Stimulated activated CD8-positive, alpha-beta memory T cell treated with anti-CD3 and anti-CD28 coated beads, Interleukin-4, amount 100 ng/mL, for 1 hour (primary cell): ENCODE measurements at places on chromosomes 3 and 15.

DNA sequence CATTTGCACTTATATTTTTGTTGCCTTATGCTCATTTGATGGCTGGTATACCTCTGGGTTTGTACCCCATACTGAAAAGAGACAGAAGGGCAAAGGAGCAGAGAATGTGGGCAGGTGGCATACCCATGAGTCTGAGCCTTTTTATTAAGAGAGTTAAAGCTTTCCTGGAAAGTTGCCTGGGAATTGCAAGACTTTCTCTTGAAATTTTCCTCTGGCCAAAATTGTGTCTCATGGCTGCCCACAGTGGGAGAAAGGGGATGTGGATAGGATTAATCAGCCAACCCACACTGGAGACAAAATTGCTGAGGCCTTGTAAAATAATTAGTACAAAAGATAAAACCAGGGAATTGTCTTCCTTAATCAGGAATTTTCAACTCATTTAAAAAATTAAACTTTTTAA lies 8.2 kb upstream of the NMD3 start:
- DNase-seq = no peak

- DNase-seq = no peak
Measured at GRCh38 chr3:186996356-186996755, 66.0 kb downstream of the ST6GAL1 start.

DNA sequence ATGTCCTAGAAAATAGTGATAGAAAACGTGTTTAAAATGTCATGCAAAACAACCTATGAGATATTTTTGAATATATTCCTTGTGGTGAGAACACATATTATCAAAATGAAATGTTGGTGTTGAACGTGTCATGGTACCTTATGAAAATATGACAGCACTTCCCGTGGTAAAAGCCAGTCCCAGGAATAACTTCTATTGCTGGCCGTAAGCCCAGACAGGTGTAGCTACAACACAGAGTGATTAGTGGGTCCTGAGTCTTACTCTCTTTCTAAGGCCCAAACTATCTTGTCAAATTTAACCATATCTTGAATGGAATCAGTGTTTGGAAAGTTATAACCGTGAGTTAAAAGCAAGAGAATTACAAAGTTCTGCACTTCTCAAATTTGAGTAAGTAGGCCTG lies 24.1 kb downstream of the RARB start:
- no peak for DNase-seq

DNA sequence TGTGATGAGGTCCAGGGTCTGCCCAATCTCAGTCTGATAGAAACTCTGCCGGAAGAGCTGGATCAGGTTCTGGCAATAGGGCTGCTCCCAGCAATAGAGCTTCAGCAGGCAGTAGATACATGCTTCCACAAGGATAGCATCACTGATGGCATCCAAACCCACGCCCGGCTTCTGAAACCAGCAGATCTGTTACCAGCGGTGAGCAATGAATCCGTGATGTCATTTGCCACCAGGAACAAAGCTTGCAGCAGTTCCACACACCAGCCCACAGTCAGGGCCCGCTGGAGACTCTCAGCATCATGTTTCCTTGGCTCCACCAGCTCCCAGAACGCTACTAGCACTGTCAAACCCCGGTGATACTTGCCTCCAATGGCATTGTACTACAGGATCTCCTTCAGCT lies 19.3 kb upstream of the TTBK2 start:
- DNase-seq = no peak

DNA sequence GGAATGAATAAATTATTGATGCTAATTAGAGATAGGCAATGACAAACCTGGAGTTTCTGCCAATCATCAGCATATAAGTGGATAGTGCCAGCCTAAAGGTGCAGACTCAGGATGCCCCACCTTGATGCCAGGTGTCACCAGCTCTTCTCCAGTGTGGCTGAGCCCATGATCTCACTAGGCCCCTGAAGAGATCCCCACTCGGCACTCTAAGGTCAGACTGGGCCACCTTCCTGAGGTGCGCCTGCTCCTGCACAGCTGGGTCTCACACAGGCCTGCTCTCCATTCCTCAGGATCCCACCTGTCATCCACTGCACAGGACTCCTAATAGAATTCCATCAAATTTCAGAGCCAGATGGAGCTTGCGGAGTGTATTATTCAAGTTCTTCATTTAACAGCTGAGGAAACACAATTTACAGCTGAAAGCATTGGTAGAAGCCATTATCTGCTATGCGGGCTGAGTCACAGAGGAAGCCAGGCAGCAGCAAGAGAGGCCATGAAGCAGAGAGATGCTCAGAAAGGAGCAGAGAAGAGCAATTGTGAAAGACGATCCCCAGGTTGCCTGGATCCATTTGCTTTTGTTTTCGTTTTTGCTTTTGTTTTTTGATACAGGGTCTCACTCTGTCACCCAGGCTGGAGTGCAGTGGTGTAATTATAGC lies 25.1 kb upstream of the FSTL1 start:
- no peak for DNase-seq

DNA sequence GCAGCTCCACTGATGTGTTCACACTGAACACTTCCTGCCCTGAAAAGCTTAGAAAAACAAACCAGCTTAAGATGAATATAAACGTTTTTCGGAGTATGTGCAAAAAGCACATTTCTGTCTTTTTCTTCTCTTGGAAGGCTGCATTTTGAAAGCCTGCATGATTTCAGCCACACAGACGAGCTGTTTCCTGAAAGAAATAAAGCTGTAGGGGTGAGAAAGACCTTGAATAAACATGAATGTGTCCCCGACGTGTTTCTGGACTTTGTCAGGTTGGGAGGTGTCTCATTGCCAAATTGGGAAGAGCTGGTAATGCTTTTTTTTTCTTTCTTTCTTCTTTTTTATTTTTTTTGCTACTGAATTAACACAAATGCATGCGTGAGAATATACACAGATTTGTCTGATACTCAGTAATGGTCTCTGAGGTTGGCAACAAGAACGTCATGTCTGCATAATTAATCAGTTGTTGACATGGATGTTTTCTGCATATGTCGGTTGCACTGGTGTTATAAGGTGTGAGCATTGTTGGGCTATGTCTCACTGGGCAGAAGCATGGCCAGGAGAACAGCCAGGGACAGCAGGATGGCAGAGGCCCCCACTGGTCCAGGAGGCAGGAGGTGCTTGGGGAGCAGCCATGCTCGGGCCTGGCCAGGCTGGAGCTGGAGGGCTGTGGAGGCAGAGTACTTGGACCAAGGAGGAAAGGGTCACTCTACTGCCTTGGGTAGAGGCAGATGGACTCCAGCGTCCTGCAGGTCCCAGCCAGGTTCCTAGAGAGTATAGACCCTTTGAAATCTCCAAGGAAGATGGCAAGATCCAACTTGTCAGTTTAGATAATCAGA lies 39.0 kb downstream of the ADAMTSL3 start:
- no peak for DNase-seq

GRCh38 chr3:115704661-115705338 lies 81.5 kb downstream of the GAP43 start:
- no peak for DNase-seq

DNA sequence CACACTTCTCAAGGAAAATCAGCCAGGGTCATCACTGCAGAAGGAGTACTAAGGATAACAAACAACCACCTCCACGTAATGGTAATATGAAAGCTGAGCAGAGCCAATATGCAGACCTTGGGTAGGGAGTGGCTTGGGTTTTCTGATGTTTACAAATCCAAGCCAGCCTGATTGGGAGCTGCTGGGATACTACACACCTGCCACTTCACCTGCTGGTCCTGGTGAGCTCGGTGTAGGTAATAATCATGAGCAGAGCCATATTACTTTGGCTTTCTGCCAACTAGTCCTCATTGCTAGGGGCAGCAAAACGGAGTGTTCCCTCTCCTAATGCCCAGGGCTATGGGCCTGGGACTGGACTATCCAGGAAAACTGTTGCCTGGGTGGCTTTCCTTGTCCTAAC lies 433.5 kb upstream of the PPP2R3A start:
- no peak for DNase-seq

- DNase-seq = no peak
Measured at GRCh38 chr15:72182673-72183072, 14.9 kb downstream of the GRAMD2A start.

GRCh38 chr3:127800508-127800907 lies 21.8 kb downstream of the MGLL start:
- DNase-seq = no peak
